Effector memory CD8-positive, alpha-beta T cell (primary cell): ENCODE measurements at places on chromosomes 4 and X.

GRCh38 chr4:56342746-56343145, 44.5 kb downstream of the AASDH start:
- DNase-seq = no peak

DNA sequence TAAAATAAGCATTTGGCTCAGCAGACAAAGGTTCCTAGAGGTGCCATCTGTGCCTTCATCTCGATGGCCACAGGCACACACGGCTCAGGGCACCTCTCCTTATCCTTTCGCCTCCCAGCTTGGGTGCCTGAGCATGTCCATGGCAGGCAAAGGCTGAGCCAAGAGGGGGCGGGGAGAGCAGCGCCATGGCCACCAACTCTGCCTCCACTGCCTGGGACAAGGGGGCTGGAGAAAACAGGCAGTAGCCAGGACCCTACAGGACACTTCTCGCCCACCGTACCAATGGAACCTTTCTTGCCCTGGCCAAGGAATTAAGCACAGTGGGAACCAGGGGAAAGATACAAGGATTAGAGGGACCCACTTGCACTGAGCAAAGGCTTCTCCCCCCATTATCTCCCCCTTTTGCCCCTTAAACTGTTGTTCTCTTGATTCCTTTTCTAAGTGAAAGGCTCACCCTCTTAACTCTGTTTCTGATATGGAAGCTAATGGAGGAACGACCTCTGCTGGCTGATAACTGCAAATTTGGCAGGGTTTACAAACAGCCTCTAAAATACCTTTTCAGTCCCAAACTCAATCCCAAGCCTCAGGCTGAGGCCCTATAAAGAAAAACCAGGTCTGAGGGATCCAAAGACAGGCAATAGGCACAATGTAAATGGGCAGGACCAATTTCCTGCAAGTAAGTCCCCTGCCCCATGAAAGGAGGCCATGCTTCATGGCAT, 335.2 kb downstream of the ADAM29 start:
- DNase-seq = no peak

DNA sequence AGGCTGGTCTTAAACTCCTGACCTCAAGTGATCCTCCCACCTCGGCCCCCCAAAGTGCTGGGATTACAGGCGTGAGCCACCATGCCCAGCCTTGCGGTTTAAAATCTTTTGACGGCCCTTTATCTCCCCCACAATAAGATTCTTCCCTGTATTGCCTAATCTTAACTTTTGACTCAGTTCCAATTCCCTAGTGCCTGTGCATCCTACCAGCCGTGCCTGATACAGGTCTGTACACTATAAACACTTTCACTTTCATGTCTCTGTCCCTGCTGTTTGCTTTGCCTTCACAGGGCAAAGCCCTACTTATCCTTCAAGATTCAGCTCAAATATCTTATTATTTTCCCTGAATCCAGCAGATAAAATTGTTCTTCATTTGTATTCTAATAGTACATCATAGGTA, 74.6 kb downstream of the WDR44 start:
- DNase-seq = no peak

- no peak for DNase-seq
Measured at GRCh38 chr4:123954220-123954619, 557.6 kb downstream of the SPRY1 start.

GRCh38 chr4:113476800-113477199, 284.7 kb downstream of the CAMK2D start:
- DNase-seq = no peak

GRCh38 chr4:87838205-87838604, 5.4 kb downstream of the MEPE start:
- no peak for DNase-seq

DNA sequence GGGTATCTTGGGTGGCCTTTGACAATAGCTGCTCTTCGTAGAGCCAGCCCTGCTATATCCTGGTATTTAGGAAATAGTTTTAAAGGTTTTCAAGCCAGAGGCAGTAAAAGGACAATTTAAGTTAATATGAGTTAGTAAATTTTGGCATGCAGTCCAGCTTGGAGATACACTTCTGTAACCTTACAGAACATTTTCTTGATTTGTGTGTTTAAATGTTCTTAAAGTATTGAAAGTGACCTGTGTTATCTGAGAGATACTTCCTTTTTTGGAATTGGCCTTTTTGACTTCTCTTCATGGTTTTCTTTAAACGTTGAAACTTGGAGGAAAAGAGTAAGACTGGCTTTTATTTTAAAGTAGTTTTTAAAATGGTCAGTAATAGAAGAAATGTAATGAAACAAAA, 25.5 kb downstream of the PDLIM5 start:
- no peak for DNase-seq

DNA sequence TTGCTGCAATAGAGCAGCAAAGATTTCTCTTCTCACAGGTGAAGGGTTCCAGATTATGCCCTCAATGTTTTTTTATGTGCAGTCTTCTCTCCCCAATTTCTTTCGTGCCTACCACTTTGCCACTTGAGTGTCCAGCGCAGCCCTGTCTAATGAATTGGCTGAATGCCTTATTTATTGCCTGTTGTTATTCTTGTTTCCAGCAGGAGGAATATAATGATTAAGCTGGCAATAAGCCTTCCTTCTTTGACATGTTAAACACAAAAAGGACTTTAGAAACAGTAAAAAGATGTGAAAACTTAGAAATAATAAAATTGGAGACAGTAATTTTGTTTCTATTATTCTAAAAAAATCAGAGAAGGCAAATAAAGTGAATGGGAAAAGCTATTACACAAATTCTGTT, 34.6 kb upstream of the FRAS1 start:
- DNase-seq = no peak

DNA sequence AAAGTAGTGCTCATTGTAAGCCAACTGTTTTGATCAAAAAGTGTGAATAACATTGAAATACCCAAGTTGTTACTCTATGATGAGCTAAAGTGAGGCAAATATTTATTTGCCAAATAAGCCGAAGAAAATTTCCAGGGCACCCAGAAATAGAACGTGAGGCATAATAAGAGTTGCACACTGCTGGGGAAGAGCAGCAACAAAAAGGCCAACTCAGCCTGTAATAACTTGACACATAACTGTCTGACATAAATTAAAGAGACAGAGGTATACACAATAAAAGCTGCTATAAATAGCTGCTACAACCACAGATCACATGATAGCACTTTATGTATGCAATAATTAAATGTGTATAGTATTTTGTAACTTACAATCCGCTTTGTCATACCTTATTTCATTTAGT, 2.0 kb upstream of the ABCB7 start:
- no peak for DNase-seq

GRCh38 chrX:78712336-78712735, 35.2 kb upstream of the LPAR4 start:
- DNase-seq = no peak

DNA sequence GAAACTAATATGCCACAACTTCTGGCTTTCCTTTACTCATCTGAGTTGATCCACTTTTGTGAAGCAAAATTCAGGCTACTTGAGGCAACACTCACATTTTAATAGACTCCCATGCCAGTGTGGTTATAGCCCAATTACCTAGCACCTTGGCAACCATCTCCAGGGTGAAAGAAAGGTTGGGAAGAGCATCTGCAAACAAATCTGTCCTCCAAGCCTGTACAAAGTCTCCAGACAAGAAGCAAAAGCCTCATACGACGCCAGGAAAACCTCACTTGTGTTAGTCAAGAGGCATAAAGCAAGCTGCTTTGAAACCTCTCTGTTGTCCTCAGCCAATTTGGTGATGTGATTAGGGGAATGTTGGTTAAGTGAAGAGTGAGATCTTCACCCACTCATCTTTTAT, 246.6 kb downstream of the THOC2 start:
- no peak for DNase-seq

DNA sequence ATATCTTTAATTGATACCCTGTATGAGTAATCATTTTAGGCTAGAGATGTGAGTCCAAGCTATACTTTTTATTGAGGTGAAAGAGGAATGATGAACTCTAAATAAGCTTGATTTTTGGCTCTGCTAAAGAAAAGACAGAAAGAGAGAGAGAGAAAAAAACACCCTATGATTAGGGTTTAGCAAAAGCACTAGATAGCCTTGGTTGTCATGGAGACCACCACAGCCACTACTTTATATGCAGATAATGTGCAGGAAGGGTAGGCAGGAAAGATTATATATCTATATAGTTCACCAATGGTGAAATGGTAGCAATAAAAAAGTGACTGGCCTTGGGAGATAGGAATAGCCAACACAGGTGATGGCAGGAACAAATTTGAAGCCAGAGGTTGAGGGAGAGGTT, 69.9 kb upstream of the CAMK2D start:
- no peak for DNase-seq

- DNase-seq = no peak
Measured at GRCh38 chr4:633406-633805, 8.0 kb downstream of the PDE6B start.

- DNase-seq = no peak
Measured at GRCh38 chrX:77820091-77820727, 34.2 kb upstream of the ATRX start.

DNA sequence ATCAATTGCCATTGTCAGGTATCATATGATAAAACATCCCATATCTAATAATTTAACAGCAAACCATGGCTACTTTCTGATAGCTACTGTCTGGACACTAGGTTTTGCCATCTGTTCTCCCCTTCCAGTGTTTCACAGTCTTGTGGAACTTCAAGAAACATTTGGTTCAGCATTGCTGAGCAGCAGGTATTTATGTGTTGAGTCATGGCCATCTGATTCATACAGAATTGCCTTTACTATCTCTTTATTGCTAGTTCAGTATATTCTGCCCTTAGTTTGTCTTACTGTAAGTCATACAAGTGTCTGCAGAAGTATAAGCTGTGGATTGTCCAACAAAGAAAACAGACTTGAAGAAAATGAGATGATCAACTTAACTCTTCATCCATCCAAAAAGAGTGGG, 7.0 kb downstream of the NPY5R start:
- DNase-seq = no peak

GRCh38 chr4:47193179-47193578, 161.8 kb downstream of the GABRB1 start:
- no peak for DNase-seq

GRCh38 chrX:19555683-19556082, 40.4 kb upstream of the MAP3K15 start:
- DNase-seq = no peak

GRCh38 chr4:76554630-76555029, 119.6 kb downstream of the SHROOM3 start:
- DNase-seq = no peak

DNA sequence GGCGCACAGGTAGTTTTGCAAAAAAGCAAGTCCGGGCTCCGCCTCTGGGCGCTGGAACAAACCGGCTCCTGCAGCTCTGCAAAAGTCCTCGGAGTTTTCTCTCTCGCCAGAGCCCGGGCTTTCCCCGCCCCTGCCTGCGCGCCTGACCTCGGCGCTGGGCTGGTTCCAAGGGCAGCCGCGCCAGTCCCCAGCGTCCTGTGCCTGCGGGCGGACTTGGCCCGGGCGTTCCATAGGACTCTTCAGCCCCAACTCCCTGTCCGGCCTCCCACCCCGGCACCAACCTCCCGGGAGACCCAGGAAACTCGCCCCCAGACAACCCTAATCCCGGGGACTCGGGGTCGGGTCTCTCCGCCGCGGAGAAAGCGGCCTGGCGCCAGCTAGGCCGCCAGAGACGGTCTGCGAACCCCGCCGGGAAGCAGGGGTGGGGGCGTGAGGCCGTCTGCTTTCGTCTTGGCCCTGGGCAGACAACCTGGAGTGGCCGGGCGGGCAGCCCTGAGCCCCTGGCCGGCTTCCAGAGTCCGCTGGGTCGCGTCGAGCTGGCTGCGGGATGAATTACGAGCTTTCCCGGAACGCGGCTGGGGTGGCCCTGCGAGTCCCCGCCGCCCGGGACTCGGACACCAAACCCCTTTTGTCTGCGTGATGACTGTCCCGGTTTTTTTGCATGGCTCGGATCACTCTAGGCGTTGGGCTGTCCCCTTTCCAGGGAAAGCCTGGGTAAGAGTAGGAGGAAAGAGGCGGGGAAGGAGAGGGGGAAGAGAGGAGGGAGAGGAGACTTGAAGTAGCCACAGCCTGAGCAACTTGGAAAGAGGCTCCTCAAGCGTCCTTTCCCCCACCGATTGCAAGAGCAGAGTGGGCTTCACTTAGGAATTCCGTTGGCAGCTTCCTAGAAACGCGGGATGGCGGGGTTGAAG, 916 bp downstream of the MXRA5 start:
- DNase-seq = no peak

DNA sequence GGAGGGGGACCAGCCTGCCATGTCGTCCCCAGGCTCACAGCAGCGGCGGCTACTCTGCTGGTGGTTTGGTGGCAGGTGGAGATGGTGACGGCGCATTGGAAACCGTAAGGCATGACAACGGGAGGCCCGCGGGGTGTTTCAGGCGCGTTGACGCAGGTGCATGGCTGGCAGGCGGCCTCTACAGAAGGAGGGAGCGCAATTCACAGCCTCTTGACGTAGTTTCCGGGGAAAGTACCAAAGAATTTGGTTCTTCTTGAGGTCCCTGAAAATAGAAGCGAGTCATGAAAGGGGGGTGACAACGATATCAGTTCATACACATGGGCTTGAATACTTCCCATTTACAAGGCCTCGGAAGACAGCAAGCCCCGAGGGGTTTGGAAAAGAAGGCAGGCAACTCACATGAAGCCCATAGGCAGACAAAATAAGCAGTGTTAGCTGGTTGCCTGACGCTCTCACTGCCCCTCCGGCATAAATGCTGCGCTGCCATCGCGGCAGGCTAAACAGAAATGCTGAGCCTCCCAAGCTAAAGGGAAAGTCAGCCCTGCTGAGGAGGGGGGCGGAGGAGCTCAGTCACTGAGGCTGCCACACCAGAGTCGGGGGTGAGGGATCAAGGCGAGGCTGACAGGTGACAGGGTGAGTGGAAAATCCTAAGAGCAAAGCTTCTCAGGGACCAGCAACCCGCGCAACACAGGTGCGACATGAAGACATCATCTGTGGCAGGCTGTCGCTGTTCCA, 52.3 kb upstream of the PDLIM3 start:
- peak; percentile 24 for DNase-seq

DNA sequence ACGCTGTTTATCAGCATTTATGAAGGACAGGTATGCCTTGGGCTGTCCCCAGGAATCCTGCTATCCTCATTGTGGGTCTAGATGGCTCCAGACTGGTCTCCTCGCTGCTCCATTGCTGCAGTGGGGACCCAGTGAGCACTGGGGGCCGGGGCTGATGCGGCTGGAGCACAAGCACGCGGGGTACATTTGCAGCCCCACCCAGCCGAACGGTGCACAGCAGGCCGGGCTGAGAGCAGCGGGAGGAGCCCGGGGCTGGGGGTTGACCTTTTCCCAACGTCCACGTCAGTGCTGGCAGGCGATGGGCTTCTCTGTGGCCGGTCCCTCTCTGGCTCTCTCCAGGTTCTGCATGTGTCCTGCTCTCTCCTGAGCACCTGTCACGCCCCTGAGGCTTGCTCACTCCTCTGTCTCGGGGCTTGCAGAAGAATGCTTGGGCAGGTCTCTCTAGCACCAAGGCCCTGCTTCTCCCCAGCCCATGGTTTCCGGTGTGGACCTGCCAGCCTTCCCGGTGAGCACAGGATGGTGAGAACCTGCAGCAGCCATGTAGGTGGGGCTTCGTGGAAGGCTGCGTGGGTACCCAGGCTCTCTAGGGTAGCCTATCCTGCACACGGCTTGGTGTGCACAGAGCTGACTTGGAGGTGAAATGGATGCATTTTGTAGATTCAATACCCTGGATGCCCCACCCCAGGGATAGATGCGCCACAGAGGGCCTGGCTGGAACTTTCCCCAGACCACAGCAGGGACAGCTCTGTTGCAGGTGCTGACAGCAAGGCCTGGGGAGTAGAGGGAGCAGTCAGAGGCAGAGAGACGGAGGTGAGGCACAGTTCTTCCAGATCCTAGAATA, 89.1 kb upstream of the ADRA2C start:
- no peak for DNase-seq
